Activated naive CD4-positive, alpha-beta T cell (primary cell): ENCODE measurements at places on chromosomes 12 and 14.
A peak's percentile ranks its signal among the peaks of the same experiment; 100 is the strongest.

DNA sequence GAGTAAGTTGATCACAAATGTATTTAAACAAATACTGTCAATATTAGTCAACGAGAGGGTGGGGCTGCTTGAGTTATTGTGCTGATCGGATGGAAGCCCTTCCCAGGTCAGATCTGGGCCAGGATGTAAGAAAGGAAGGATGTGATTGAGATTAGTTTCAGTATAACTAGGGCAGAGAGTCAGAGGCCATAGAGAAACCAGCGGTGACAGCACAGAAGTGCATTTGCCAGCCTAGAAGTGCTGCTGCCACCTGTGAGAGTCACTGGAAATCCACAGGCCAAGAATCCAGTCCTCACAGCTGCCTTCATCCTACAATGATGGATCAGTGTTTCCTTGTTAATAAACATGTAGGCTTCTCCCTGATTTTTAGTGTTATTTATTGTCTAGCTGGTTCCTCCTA lies 9.8 kb upstream of the FERMT2 start:
- DNase-seq: no peak

GRCh38 chr12:57850854-57851430 lies 4.4 kb upstream of the CTDSP2 start:
- no peak for DNase-seq

GRCh38 chr14:87600240-87600639 lies 392.7 kb downstream of the GALC start:
- no peak for DNase-seq

- no peak for DNase-seq
These were observed 25.0 kb downstream of the CFAP54 start for GRCh38 chr12:96514328-96514727.

GRCh38 chr12:8584004-8584403 lies 28.7 kb downstream of the AICDA start:
- no peak for DNase-seq

GRCh38 chr12:13165617-13166041 lies 30.9 kb upstream of the EMP1 start:
- peak; percentile 17 for DNase-seq

- DNase-seq: no peak
These were observed 1.7 kb downstream of the SLC2A3 start for GRCh38 chr12:7934091-7934888.

DNA sequence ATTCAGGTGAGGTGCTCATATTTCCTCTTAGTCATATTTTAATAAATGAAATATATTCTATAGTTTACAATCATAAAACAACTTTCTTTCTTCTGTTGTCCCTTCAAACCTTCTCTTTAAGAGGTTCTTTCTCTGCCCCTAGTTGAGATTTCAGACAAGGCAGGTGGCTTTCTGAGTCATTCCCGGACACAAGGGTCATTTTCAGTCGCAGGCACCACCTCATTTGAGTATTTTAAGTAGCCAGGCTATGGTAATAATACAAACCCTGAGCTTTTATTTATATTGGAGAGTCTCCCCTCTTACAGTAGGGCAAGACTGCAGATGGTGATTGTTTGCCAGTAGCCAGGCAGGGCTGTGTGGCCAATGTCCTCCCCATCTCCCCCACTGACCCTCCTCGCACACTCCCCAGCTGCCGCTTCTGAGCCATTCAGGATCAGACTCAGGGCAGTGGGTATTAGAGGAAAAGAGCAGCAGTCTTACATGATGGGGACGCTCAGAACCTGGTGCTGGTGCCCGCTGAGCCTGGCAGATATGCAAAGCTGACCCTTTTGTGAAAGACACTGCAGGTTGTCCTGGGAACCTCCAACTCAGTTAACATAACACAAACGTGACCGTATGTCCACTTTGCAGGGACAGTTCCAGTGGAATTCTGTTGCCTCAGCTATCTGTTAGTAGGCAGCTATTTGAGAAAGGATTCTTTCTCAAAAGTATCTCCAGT lies 101.1 kb upstream of the BCL2L14 start:
- DNase-seq: no peak

- DNase-seq: no peak
These were observed 971.7 kb downstream of the FLRT2 start for GRCh38 chr14:86501611-86502010.

- no peak for DNase-seq
These were observed 67.8 kb downstream of the FLRT2 start for GRCh38 chr14:85597701-85598100.

DNA sequence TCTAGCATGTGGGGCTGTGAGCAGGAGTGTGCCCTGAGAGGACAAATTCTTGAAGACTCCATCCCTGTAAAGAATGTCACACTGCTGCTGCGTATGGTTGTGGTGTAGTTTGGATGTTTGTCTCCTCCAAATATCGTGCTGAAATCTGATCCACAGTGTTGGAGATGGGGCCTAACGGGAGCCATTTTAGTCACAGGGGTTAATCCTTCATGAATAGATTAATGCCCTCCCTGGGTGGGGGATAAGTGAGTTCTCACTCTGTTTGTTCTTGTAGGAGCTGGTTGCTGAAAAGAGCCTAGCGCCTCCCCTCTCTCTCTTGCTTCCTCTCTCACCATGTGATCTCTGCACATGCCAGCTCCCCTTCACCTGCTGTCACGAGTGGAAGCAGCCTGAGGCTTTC lies 94.5 kb upstream of the VASH1 start:
- DNase-seq: no peak

- DNase-seq: no peak
These were observed 131.7 kb downstream of the MIPOL1 start for GRCh38 chr14:37329189-37330001.

DNA sequence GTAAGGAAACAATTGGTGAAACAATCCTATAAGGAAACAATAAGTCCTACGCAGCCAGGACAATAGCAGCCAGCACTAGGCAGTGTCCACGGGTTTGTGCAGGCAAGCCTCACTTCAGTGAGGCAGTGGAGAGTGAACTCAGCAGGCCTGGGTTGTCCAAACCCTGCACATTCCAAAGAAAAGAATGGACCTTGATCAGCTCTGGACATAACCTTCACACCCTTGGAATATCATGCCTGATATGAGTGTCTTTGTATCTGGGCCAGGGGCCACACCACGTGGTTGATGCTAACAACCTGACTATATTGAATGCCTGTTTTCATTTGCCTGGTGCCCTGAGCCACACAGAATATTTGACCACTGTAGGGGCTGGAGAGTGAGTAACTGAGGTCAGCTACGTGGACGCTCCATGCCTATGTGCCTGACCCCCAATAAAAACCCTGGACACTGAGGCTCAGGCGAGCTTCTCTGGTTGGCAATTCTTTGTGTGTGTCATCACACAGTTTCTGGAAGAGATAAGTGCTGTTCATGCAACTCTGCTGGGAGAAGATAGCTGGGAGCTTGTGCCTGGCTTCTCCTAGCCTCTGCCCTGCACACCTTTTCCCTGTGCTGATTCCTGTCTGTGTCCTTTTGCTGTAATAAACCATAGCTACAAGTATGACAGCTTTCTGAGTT lies 81.4 kb upstream of the NCOR2 start:
- DNase-seq: no peak

DNA sequence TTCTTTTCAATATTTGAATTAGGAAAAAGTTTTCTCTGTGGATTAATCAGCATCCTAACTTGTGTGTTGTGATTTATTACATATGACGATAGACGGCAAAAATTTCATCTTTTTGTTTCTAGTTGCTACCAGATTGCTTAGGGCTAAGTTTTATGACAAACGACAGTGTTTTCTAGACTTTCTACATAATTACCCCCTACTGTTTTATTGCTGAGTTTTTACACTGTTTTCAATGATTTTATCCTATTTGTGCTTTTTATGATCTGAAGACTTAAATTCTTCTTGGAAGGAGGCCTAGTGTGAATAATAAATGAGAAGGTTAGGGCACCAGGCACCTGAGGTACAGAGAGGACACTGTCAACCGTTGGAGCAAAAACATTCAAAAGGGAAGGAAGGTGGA lies 88.1 kb downstream of the TXNDC16 start:
- DNase-seq: no peak

GRCh38 chr12:106867651-106868050 lies 88.1 kb upstream of the TMEM263 start:
- no peak for DNase-seq

DNA sequence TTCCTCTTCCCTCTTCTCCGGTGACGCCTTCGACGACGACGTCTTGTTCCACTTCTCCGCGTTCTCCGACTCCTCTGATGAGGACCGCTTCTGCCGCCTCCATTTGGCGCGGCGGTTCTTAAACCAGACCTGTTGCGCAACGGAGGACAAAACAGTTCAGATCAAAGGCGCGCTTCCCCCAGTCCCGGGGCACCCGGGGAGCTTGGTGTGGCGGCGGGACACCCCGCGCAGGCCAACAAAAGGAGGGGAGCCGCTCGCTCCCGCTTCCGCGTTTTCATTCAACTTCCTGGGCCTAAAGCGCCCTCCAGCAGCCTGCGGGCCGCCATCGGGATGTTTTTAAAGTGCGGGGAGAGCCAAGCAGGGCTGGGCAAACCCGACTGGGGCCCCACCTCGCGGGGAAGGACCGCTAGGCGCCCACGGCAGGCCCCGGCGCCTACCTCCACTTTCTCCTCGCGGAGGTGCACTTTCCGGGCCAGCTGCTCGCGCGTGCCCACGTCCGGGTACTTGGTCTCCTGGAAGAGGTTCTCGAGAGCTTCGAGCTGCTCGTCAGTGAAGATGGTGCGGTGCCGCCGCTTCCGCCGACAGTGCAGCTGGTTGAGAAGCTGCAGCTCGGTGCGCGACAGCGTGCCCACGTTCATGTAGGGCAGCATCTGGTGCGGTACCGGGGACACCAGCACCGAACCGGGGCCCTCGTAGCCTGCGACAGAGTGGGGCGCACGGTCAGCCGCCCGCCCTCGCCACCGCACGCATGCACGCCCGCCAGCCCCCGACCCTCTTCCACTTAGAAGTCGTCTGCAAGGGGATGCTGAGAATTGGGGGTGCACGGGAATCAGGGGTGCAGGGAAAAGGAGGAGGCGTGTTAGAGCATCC lies 1.2 kb downstream of the GSC start:
- no peak for DNase-seq

- DNase-seq: no peak
These were observed 111.4 kb downstream of the ZFP36L1 start for GRCh38 chr14:68681256-68682011.

GRCh38 chr12:89041078-89041477 lies 311.2 kb downstream of the DUSP6 start:
- no peak for DNase-seq

DNA sequence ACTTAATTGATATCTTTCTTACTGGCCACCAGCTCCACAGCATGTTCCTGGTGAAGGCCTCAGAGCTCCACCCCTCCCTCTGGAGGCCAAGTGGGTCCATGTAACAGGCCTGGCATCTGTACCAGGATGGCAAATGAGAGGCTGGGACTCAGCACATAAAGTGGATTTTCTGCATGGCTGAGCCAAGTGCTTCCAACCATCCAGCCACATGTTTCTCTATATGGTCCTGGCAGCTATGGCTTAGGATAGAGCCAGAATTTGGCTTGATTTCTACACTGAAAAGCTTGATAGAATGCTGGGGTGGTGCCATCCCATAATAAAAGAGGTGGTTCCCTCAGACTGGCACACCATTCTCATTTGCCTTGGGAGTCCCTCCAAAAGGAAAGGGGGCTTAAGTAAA lies 94.1 kb downstream of the PAX9 start:
- DNase-seq: no peak

GRCh38 chr14:34629657-34630529 lies at the start of gene SNX6:
Gene SNX6, minus strand, starts transcription at chr14:34630148. Its CDS starts 32 bp downstream, at chr14:34630116.
- peak; percentile 81 for DNase-seq

DNA sequence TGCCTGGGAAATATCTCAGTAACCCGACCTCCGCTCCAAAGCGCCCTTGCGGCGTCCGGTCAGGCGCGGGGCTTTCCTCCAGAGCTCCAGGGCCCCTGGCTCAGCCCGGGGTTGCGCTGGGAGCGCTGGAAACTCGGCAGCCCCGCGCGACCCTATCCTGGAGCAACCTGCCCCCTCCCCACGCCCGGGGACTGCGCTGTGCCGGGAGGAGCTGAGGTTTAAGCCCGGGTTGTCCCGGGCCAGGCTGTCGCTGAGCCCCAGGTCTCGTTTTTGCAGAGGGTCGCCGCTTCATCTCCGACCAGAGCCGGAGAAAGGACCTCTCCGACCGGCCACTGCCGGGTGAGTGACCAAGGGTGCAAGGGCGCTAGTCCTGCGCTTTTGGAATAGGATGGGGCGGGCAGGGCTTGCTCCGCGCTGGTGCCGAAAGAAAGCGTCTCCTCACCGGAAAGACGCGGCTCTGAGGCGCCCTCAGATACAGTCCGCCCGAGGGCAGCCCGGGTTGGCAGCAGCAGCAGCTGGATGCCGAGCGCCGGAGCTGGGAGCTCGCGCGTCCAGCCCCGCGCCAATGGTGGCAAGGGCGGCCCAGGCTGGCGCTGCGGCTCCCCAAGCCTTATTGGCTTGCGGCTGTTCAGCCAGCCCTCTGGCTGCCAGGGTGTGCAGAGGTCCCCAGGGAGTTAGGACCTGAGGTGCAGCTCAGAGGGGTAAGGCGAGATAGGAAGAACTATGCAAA lies 1.5 kb downstream of the SPX start:
- peak; percentile 12 for DNase-seq

DNA sequence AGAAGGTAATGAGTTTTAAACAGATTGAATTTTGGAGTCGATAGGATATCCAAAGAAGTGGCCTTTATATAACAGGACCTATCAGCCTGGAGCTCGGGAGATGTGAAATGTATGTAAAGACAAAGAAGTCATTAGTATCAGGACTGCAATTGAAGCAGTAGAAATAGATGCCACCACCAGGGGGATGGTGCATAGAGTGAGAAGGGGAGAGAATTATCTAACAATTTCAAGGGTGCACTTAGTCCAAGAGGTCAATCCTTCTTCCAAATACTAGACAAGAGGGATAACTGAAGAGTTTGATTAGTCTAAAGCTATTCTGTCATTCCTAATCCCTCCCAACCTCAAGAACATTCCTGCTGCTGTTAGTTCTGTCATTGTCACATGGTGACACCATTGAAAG lies 127.8 kb downstream of the CFAP54 start:
- DNase-seq: no peak

GRCh38 chr12:14906114-14906513 lies 20.5 kb upstream of the MGP start:
- no peak for DNase-seq

DNA sequence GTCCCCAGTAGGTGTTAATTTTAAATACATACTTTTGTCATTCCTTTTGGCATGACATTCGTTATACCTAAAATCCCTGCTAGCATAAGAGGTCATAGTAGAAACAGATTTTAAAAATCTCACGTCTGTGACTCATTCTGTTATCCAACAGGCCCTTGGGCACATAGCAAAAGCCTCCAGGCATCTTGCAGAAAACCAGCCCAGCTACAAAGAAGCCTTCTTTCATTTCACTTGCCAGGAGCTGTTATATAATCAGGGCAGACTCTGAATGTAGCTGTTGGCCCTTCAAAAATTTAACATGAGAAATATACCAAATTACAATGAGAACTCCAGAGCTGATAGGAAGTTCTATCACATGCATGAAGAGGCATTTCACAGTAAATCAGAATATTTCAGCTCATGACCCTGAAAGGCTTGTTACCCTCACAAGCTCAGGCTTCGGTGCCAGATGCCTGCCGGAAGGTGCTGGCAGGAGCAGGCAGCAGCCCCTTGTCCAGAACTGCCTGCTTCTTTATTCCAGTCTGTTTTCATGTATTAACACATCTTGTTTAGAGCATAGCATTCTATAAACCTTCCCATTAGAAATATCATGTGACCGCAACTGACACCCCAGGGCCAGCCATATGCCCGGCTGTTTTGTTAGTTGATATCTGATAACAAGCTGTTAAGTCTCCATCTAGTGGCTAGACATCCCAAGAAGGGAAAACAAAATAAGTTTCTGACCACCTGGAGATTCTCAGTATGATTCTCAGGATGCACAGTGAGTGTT lies 17.8 kb downstream of the E2F7 start:
- no peak for DNase-seq

GRCh38 chr14:104676694-104677511 lies 12.5 kb upstream of the INF2 start:
- no peak for DNase-seq
